Stimulated activated CD4-positive, alpha-beta T cell treated with anti-CD3 and anti-CD28 coated beads, TNF-alpha, amount 100 ng/mL, for 4 hours (primary cell): ENCODE measurements at places on chromosomes 2 and 18.

GRCh38 chr2:170236680-170237047 lies 58.7 kb downstream of the MYO3B start:
- no peak for DNase-seq

GRCh38 chr2:20071397-20072383 lies 20.3 kb upstream of the LAPTM4A start:
- no peak for DNase-seq

- no peak for DNase-seq
These were observed 846.7 kb upstream of the ID2 start for GRCh38 chr2:7835151-7835550.

DNA sequence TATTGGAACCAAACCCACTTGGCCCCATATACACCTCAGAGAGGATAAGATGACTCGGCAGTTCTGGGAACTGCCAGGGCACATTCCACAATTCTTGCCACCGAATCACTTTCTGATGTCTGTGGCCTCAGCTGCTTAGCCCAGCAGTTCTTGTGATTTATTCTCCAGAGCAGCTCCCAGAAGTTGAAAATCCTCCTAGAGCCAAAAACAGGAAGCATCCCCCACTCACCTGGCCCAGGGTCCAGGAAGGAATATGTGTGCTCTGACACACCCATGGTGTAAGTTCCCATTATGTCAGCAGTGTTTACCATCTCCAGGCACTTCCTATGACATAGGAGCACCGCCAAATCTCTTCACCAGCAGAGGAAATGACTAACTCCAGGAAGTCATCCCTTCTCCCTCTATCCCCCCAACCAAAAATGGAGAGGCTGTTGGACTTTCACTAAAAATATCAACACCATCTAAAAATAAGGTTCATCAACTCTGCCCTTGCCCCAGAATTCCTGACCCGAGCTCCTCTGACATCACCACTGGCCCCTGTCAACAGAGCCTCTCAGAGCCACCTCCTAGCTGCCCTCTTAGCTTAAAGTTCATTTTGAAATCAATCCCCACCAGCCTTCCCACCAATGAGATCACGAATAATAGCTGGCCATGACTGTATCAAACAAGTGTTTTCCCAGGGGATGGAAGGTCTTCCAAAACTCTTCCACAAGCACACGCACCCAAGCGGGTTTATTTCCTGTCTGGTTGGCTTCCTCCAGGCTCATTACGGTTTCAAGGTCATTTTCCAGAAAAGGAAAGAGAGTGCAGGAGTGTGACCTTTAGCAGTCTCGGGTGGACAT lies 223.1 kb upstream of the PARD3B start:
- DNase-seq: no peak

DNA sequence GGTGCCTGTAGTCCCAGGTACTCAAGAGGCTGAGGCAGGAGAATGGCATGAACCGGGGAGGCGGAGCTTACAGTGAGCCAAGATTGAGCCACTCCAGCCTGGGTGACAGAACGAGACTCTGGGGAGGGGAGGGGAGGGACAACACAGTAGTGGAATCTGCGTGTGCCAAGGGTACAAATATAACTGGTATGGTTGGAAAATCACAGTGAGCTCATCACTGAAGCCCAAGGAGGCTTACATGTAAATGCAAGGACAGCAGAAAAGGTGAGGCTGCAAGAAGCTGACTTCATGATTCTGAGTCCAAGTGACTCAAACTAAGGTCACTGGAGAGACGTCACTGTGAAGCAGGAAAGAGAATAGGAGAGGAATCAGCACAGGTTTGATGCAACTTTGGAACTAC lies 9.2 kb downstream of the SEPTIN10 start:
- DNase-seq: no peak

DNA sequence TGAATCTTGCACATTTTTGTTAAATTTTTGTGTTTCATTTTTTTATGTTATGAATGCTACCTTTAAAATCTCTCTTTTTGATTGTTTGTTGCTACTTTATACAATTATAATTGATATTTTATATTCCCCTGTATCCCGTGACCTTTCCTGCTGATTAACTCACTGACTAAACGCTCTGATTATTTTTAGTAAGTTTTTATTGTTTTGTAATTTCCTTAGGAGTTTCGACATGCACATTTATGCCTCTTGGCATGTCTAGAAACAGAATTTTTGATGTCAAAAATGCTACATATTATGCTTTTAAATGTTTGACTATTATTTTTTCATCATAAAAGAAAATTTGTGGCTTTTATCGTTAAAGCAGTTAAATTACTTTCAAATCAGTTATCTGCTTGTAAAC lies 1131.6 kb upstream of the TMEFF2 start:
- DNase-seq: no peak

- no peak for DNase-seq
These were observed 538.3 kb downstream of the CNTNAP5 start for GRCh38 chr2:124563426-124563825.

DNA sequence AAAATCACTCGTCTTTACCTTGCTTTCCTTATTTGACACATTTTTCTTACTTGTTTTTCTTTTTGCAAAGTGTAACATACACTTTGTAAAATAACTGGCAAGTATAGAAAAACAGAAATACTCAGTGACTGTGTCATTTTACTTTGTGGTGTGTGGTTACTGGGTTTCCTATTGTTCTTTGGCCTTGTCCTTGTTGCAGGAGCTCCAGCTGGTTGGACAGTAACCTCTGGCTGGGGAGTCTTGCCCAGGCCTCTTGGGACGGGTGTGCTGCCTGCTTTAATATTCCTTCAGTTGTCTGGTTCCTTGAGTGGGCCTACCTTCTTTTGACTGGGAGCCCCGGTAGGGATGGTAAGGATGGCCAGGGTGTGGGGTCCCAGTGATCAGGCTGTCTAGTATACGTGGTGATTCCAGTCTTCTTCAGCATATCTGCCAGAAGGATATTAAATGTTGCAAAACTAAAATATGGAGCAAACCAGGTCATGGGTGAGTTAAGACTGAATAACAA lies 53.8 kb downstream of the RNF144A start:
- DNase-seq: no peak

GRCh38 chr2:219662566-219662965 lies 35.1 kb downstream of the SLC4A3 start:
- no peak for DNase-seq

GRCh38 chr2:235262750-235263149 lies 231.1 kb upstream of the AGAP1 start:
- DNase-seq: no peak

DNA sequence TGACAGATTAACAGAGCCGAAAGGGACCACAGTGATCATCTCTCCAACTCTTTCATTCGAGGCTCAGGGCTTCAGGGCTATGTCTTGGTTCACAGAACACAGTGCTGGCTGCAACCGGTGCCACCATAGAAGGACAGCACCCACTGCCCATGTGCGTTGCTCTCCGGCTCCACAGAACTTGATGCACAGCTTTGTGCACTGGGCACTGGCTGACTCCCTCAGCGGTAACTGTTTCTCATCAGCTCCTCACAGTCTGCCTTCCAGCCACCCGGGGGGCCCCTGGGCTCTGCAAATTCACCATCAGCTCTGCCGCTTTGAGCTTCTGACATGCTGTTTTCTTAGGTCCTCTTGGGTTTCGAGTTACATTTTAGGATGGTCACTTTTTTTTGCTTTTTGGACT lies 124.3 kb upstream of the RAB12 start:
- no peak for DNase-seq

- no peak for DNase-seq
These were observed 67.1 kb upstream of the POU3F3 start for GRCh38 chr2:104786821-104787220.

- DNase-seq: no peak
These were observed 277.6 kb downstream of the EXOC6B start for GRCh38 chr2:72548081-72548764.

- no peak for DNase-seq
These were observed 31.3 kb downstream of the CD226 start for GRCh38 chr18:69916412-69916811.

DNA sequence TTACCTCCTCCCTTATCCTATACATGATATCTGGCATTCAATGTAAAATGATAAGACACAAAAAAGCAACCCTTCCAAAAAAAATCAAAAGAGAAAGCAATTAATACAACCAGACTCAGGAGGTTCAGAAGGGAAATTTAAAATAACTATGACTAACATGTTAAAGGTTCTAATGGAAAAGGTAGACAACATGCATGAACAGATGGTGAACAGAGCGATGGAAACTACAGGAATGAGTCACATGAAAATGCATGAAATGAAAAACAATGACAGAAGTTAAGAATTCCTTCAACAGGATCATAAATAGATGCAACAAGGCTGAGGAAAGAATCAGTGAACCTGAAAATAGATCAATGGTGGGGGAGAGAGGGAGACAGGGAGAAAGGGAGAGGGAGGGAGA lies 26.1 kb upstream of the ERCC3 start:
- DNase-seq: no peak

GRCh38 chr2:236731767-236732580 lies 162.3 kb downstream of the ACKR3 start:
- no peak for DNase-seq

GRCh38 chr18:26088487-26088886 lies 1.9 kb downstream of the SS18 start:
- DNase-seq: no peak

- no peak for DNase-seq
These were observed 27.1 kb downstream of the CRACDL start for GRCh38 chr2:98908931-98909316.

GRCh38 chr2:199556527-199557285 lies 99.0 kb upstream of the SATB2 start:
- no peak for DNase-seq
